ENCODE measurements at places on chromosomes 2 and 18.

- DNase-seq = no peak
Observed at GRCh38 chr2:45678791-45679348, 27.4 kb downstream of the PRKCE start.

- no peak for DNase-seq
Observed at GRCh38 chr2:68368654-68369336, 3.7 kb downstream of the PLEK start.

DNA sequence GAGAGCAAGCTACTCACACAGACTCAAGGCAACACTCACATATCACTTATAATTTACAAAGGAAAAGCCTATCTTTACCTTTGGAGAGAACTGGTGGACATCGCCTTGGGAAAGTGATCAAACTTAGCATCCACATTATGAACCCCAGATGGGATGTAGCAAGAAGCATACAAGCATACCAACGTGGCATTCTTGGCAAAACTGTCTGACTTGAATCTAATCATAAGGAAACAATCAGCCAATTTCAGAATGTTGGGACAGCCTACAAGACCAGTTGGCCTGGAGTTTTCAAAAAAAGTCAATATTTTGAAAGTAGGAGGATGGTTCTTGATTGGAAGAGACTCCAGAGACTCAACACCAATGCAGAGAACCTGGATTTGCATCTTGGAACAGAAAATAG, 79.1 kb upstream of the PMAIP1 start:
- DNase-seq = no peak

- no peak for DNase-seq
Observed at GRCh38 chr2:27316655-27317412, 6.1 kb downstream of the MPV17 start.

GRCh38 chr2:42196070-42196402, 26.9 kb downstream of the EML4 start:
- DNase-seq = no peak

DNA sequence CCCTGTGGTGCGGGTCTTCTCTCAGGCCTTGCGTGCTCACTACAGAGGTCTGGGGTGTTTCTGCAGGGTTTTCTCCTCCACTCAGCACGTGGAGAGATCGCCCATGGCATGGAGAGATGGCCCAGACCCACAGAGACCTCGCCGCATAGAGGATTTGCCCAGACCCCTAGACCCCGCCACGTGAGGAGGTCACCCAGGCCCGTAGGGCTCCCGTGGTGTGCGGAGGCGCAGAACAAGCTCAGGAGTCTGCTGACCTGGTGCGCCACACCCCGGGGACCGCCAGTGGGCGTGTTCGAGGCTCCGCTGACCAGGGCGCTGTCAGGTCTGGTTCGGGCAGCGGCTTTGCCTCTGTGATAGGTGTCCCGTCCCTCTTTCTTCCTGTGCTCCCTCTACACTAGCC, 64.5 kb downstream of the ADI1 start:
- no peak for DNase-seq

DNA sequence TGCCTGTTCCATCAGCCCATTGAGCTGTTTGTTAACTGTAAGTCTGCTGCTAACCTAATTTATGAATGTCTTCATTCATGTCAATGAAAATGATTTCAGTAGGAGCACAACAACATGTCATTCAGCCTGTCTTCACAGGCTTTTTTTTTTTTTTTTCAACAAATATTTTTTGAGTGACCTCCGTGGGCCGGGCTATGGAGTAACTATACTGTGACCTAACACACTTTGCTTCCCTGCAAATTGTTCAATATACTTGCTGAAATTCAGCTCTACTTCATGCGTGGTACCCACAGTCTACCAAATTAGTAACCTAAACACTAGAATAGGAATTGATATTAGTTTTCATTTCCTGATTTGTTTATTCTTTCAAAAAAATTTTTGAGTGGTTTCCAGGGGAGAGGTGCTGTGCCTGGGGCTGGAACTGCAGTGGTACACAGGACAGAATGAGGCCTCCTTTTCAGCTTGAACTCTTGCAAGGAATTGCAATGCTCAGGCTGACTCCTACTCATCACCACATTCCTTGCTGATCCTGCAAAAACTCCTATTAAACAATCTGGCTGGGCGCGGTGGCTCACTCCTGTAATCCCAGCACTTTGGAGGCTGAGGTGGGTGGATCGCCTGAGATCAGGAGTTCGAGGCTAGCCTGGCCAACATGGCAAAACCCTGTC, 87.1 kb downstream of the CDH20 start:
- DNase-seq = no peak

DNA sequence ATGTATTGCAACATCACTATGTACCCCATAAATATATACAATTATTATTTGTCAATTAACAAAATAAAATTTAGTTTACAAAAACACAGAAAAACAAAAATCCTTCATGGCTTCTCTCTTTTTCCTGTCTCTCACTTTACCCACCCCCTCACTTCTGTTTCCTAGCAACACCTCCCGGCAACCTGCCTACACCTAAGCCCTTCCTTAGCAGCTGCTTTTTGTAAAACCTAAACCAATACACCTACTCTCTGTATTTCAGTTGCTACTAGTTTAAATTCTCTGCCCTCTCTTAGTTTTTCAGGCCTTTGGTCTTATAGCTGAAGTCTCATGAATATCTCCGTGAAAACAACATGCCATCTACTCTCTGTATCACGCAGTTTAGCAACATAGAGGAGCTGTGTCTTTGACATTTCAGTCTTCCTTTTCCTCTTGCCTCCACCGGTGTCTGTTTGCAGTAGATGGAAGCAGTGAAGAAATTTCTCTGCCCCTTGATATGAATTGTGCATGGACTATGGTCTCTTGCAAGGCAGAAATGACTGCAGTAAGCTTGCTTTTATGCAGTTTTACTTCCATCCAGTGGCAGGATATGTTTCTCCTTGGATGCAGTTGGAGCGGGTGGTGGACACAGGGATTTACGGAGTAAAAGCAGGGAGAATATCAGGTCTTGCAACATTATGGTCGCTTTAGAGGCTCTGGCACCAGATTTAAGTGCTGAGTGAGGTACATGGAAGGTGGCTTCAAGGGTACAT, 42.0 kb upstream of the ZDBF2 start:
- no peak for DNase-seq

Data from stimulated activated CD4-positive, alpha-beta T cell treated with anti-CD3 and anti-CD28 coated beads, Interleukin-15, amount 100 ng/mL, for 1 hour (primary cell).